ENCODE measurements at places on chromosomes 1 and 21. TPM values are rescaled to one million over a fixed set of nuclear protein-coding genes. Genes with fewer than 3 reads are reported as not detected.

Gene SPATA45
- not detected for polyA plus RNA-seq

Gene CNR2
- polyA plus RNA-seq, result not detected

Gene MACF1
- 176 TPM for polyA plus RNA-seq

Gene TCHHL1
- polyA plus RNA-seq, result not detected

Gene SIPA1L2
- polyA plus RNA-seq, result 5.6 TPM

Gene CRYAA
- not detected for polyA plus RNA-seq

Gene FNDC5
- polyA plus RNA-seq, result 20.5 TPM

Gene COL18A1
- 2.5 TPM for polyA plus RNA-seq

Gene CFAP74
- polyA plus RNA-seq, result 0.22 TPM

Gene CD1D
- 0.28 TPM for polyA plus RNA-seq

Gene RHD
- not detected for polyA plus RNA-seq

Gene PCP4L1
- 62.5 TPM for polyA plus RNA-seq

Gene FYB2
- polyA plus RNA-seq, result not detected

Gene TSPEAR
- not detected for polyA plus RNA-seq

Gene FAM177B
- not detected for polyA plus RNA-seq

Gene UTS2
- polyA plus RNA-seq, result 2.4 TPM

Gene FOXE3
- 0.18 TPM for polyA plus RNA-seq

Gene SUSD4
- polyA plus RNA-seq, result 31.5 TPM

Gene KCNK2
- 4.9 TPM for polyA plus RNA-seq

Gene KANK4
- polyA plus RNA-seq, result 0.34 TPM

Gene ZNF691
- polyA plus RNA-seq, result 14.9 TPM

Gene DTL
- polyA plus RNA-seq, result 1.1 TPM

Gene SLC1A7
- polyA plus RNA-seq, result not detected

Gene FALEC
- not detected for polyA plus RNA-seq

Gene KRTAP6-3
- polyA plus RNA-seq, result not detected

Gene CELA3B
- polyA plus RNA-seq, result not detected

Gene NUP210L
- 0.09 TPM for polyA plus RNA-seq

Gene SGIP1
- 50.4 TPM for polyA plus RNA-seq

Gene FMO2
- polyA plus RNA-seq, result not detected

Gene MCOLN2
- polyA plus RNA-seq, result not detected

All from neural cell (in vitro differentiated cells).